NCI-H460 (cell line): ENCODE measurements at places on chromosomes 3 and 15. TPM values are rescaled to one million over a fixed set of nuclear protein-coding genes. Genes with fewer than 3 reads are reported as not detected.

- no peak for DNase-seq
Observed at GRCh38 chr3:111260878-111261277, 189.3 kb downstream of the NECTIN3 start.

GRCh38 chr3:45940004-45940780 is 3.1 kb upstream of the CXCR6 start:
- no peak for DNase-seq

GRCh38 chr15:95085056-95085455 is 853.7 kb downstream of the MCTP2 start:
- no peak for DNase-seq

DNA sequence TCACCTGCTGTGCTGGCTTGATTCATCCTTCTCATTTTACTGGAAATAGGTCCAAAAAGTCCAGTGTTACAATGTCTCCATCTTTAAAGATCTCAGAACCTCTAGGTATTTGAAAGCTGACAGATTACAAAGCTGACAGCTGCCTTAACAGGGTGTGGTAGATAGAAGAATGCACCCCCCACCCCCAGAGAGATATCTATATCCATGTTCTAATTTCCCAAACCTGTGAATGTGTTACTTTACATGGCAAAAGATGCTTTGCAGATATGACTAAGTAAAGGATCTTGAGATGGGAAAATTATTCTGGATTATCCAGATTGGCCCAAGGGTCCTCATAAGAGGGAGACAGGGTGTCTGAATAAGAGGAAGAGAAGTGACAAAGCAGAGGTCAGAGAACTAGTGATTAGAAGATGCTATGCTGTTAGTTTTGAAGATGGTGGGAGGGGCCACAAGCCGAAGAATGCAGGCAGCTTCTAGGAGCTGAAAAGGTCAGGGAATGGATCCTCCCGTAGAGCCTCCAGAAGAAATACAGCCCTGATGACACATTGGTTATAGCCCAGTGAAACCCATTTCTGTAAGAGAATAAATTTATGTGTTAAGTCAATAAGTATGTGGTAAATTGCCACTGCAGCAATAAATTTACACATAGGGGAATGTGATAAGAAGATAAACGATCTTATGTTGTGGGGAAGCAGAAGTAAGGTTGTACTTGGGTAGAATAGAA is 21.5 kb upstream of the FSTL1 start:
- DNase-seq: no peak

GRCh38 chr3:31240013-31240412 is 292.7 kb upstream of the STT3B start:
- no peak for DNase-seq

DNA sequence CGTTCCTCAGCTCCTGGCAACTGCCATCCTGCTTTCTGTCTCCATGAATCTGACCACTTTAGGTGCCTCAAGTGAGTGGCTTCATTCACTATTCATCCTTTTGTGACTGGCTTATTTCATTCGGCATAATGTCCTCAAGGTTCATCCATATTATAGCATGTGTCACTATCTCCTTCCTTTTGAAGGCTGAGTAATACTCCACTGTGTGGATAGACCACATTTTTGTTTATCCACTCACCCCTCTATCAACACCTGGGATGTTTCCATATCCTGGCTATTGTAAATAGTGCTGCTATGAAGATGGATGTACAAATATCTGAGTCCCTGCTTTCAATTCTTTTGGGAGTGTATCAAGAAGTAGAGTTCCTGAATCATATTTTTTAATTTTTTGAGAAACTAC is 98.8 kb downstream of the ADAMTS17 start:
- DNase-seq: no peak

DNA sequence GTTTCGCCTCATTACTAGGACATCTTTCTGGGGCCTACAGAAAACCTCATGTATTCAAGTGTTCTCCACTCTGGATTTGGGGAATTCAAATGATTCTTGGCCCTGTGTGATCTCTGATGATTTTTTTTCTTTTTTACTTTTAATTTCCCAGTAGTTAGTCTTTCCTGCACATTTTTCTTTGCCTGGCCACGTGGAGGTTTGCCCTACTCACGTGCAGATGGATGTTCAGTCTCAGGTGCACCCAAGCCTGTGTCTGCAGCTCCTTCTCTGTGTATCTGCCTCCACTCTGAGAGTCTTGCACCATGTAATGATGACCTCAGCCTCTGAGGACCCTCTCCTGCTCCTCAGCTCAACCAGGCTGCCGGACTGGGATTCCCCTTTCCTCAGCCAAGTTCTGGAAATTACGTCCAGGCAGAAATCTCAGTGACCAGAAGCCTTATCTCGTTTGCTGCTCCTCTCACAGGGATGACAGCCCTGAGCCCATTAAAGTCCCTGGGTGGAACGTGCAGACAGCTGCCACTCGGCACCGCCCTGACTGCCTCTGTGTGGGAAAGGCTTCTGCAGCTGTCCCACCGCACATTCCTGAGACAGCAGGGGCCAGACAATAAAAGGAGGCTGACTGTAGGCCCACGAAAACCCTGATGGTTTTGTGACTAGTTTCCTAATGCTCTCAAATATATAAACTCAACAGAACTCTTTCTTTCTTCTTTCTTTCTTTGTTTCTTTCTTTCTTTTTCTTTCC is 31.4 kb upstream of the GABRB3 start:
- DNase-seq: no peak

- DNase-seq: no peak
Observed at GRCh38 chr3:181009225-181009624, 19.7 kb upstream of the DNAJC19 start.

DNA sequence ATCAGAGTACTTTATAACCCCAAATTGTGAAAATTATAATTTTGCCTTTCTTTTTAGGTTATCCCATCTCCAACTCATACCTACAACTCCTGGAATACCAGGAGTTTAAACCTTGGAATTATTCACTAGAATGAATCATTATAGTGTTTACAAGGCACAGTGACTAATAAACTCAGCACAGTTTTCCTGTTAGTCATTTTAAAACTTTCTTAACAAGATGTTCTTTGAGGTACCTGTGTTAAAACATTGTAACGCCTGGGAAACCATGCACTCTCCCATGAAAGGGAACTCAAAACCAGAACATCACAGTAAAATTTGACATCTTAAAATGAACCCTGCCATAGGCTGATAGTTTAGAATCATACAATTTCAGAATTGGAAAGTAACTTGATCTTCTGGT is 132.4 kb upstream of the OSTN start:
- no peak for DNase-seq

DNA sequence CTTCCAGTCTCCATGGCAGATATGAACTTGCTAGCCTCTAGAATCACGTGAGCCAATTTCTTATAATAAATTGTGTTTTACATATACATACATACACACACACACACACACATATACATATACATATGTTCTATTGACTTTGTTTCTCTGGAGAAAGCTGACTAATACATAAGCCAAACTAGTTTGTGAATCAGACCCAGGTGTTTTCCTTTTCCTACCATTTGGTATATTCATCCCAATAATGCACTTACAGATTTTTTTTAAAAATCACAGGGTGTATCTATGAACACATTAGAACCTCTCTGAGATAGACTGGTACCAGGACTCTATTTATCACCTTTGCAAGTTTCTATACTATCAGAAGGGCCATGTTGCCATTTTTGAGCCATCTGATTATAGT is 122.9 kb upstream of the KCNH8 start:
- DNase-seq: no peak

FOXB1 gene
- 0.05 and 0.09 TPM in 2 replicates for total RNA-seq

DNA sequence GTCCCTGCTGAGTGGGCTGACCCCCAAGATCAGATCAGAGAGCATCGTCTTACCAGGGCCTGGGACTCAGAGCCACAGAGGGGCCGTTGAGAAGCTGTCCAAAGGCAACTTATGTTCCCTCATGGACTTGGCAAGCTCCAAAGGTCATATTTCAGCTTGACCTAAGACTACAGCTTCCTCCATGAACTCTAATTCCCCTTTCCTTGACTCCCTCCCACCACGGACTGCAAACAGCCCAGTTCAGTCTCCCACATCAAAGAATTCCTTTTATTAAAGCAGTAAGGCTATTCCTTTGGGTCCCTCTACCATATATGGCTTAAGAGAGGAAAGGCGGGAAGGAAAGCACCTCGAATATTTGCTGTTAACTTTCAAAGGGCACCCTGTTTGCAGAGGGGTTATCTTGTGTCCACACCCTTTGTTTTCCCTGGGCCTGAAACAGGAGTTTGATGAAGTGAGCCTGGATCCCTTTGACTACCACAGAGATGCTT is 146.1 kb upstream of the THBS1 start:
- no peak for DNase-seq

ATP13A4 gene
- not detected in 2 replicates for total RNA-seq

DNA sequence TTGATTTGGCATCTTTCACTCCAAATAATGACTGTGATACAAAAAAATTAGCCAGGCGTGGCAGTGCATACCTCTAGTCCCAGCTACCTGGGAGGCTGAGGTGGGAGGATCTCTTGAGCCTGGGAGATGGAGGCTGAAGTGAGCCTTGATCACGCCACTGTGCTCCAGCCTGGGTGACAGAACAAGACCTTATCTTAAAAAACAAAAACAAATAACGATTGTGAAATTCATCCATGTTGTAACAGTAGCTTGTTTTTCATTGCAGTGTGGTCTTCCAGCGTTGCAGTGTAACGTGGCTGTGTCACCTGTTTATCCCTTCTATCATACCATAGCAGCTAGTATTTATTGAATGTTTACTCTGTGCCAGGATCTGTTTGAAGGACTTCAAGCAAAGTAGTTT is 120.9 kb downstream of the ITPR1 start:
- no peak for DNase-seq

GRCh38 chr3:97825101-97825500 is 3.3 kb downstream of the CRYBG3 start:
- DNase-seq: no peak

DNA sequence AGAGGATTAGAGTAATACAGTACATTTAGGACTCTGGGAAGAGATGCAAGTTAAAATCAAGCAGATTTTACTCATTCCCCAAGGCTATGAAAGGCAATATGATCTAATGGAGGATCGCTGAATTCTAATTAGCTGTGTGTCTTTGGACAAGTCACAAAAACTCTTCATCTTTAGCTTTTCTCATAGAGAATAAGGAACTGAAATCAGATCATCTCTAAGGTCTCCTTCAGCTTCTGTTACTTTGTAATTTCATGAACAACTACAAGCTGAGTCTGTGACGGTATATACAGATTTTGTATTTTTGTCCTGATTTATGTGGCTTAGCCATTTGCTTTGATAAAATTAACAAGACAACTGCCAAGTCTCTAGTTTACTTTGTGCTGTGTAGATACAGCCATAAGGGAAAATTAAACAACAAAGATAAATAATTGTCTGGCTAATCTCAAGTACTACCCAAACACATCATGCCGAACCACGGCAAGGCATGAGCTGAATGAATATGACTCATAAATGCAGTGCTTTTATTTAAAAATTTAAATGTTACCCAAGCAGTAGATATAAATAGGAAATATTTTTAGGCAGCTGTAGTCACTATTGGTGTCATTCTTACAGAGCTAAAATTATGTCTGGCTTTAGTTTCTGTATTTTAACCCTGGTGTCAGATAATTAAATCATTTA is 81.5 kb downstream of the GAP43 start:
- no peak for DNase-seq

DNA sequence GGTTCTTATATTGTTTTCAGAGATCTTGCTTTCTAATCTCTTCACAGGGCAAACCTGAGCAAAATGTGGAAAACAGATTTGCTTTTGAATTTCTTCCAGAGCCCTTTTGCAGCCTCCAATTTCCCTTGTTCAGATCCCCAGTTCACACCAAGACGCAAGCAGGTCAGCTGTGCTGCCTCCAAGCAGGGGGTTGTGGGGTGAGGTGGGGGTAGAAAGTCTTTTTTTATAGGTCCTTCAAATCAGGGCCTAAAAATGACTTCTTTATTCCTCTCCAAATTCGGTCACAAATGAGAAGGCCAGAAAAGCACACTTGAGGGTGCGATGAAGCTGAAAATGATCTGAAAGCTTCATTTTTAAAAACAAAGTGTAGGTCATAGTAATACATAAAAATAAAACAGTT is 26.3 kb upstream of the AVEN start:
- no peak for DNase-seq

TM4SF4 gene
- total RNA-seq: 0.10 TPM in 1 of 2 replicates, not detected in the other

DNA sequence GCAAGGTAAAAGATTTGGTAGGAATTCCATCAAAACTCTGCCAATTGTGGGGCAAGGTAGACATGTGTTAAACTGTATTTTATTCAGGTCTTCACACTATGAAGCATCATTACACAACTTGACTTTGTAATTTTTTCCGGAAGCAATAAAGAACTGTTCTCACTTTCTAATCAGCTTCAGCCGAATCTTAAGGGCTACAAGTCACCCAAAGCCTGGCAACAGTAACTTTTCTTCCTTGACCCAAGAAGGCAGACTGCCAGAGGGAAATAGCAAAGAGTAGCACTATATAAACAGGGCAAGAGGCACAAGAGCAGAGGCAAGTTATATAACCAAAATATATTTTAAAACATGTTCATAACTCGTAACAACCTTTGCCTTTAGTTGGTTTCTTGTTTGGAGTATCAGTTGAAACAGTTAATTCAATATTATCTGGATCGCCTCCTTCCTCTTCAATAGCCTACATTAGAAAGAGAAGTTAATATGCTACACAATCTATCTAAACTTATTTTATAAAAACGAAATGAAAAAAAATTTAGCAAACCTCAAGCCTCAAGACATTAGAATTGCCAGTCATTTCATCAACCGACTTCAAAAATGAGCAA is 1.4 kb downstream of the SLTM start:
- DNase-seq: no peak

HCLS1 gene
- total RNA-seq: 3.8 and 7.3 TPM in 2 replicates

- DNase-seq: no peak
Observed at GRCh38 chr3:143831208-143831607, 17.1 kb downstream of the SLC9A9 start.

VGLL3 gene
- 0.02 TPM in 1 of 2 replicates, not detected in the other for total RNA-seq

DNA sequence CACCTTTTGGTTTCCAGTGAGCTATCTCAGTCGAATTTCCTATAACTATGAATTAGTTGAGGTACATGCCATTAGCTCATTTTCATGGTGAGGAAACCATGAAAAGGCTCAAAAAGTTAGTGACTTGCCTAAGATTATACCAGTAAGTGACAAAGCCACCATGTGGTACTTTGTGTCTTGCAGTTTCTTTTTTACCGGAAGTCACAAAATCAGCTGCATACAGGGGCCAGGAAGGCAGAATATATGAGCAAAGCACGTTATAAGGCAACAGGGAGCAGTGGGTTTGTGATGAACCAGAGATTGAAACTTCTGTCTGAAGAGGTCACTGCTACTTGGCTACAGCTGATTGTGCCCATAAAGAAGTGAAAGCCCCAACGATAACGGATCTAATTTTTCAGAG is 50.3 kb downstream of the CMTM8 start:
- no peak for DNase-seq

DNA sequence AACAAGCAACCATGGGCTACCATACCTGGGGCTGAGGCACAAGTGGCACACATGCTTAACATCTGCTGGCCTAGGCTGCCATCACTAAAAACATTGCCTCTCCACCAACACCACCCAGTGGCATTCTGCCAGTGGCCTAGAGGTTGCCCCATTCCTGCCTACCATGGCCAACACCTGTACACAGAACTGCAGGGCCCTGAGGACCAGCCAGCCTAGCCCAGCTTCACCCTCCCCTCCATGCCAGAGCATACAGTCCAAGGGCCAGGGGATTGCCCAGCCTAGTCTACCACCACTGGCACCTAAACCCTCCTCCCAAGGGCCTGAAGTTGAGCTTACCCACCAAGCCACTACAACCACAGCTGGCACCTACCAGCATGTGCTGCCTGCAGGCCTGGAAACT is 35.3 kb downstream of the NEK10 start:
- no peak for DNase-seq

GHRL gene
- total RNA-seq: not detected in 2 replicates

RGMA gene
- 0.42 and 0.72 TPM in 2 replicates for total RNA-seq

- peak; percentile 84 for DNase-seq
Observed at GRCh38 chr3:171829841-171830517, 13.2 kb upstream of the TMEM212 start.
